ENCODE measurements at places on chromosomes 2 and 18. TPM values are rescaled to one million over a fixed set of nuclear protein-coding genes. Genes with fewer than 3 reads are reported as not detected.

ERBB4 gene
- total RNA-seq = 7.7 TPM

CTAGE1 gene
- total RNA-seq = 0.12 TPM

LIPG gene
- 0.40 TPM for total RNA-seq

GALR1 gene
- not detected for total RNA-seq

PREB gene
- total RNA-seq = 40.1 TPM

CCDC148 gene
- total RNA-seq = 0.26 TPM

GNLY gene
- not detected for total RNA-seq

Data from aortic smooth muscle cell (primary cell).